ENCODE measurements at places on chromosomes 7 and 10. TPM values are rescaled to one million over a fixed set of nuclear protein-coding genes. Genes with fewer than 3 reads are reported as not detected.

The NOS3 gene
- 3.9 TPM for total RNA-seq

The CACNB2 gene
- total RNA-seq: 76.7 TPM

The TMEM270 gene
- not detected for total RNA-seq

The HOXA6 gene
- 4.3 TPM for total RNA-seq

DNA sequence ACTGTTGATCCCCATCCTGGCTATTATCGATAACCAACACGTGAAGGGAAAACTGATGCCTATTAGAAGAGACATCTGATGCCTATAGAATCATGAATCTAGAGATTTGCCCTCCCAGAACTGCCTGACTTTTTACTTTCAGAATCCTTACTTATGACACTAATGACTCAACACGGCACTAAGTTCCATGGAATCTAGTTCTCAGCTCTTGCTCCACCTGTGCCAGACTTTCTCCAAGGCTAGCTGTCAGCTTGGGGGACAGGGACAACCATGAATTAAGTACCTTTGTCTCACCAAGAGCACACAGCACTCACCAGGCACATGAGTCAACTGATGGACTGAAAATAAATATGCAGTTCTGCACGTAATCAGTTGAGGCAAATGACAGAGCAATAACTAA is 184.2 kb downstream of the FRMD4A start:
- no peaks in the 10 kb centered on the region for H3K36me3 ChIP-seq
- no peak for DNase-seq
- H3K27ac ChIP-seq: no peak overlapping the region
- H3K4me3 ChIP-seq: no peak overlapping the region

GRCh38 chr7:109126404-109127050 is 556.9 kb downstream of the DNAJB9 start:
- H3K36me3 ChIP-seq: no peaks in the 10 kb centered on the region
- no peak for DNase-seq
- H3K27me3 ChIP-seq: no peaks in the 10 kb centered on the region
- no peak overlapping the region for H3K27ac ChIP-seq

- peak within 1 kb of the TSS; percentile 50 for H3K4me3 ChIP-seq
- H3K27ac ChIP-seq: no peak within 1 kb of the TSS
Observed at GRCh38 chr7:100895701-100895955, at the start of gene ACHE. TSS of gene ACHE (minus strand) at chr7:100895888. CDS start at chr7:100894232, 1,656 bp downstream.

GRCh38 chr10:47145290-47145934 is 154.6 kb upstream of the GDF10 start:
- H3K4me3 ChIP-seq: no peak overlapping the region
- DNase-seq: no peak
- no peaks in the 10 kb centered on the region for H3K36me3 ChIP-seq

- no peaks in the 10 kb centered on the region for H3K36me3 ChIP-seq
- H3K4me1 ChIP-seq: peaks cover 44% of the 10 kb centered on the region
- no peaks in the 10 kb centered on the region for H3K27me3 ChIP-seq
- no peak for DNase-seq
Observed at GRCh38 chr10:33291053-33291592, 43.3 kb downstream of the NRP1 start.

GRCh38 chr7:139909379-139910050 is 80.5 kb downstream of the TBXAS1 start:
- H3K27me3 ChIP-seq: no peaks in the 10 kb centered on the region
- no peaks in the 10 kb centered on the region for H3K36me3 ChIP-seq
- no peaks in the 10 kb centered on the region for H3K4me1 ChIP-seq
- no peak overlapping the region for H3K4me3 ChIP-seq

DNA sequence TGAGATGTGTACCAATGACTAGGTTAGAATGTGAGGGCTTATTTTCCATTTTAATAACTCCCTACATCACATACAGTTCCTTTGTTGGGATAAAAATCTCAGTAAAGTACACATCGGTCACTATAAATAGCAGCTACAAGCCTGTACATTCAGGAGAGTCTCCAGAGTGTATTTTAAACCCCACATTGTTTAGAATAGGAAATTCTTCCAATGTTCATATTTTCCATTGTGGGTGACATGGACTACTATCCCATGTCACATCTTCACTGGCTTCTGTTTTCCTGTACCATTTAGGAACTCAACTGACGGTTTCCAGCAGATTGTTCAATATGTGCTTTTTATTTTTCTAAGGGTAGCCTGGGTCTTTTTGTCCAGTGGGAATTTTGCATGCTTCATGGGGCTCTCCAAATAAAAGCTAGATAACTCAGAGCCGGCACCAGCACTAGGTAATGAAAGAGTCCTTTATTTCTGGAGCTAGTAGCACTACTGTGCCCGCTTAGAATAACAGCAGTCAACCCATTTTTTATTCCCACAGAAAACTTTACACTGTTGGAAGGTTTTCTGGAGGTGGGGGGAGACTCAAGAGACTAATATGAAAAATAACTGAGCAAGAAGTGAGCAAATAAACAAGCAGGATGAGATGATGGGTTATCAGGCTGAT is 100.5 kb downstream of the CALD1 start:
- no peak overlapping the region for H3K4me3 ChIP-seq
- H3K27me3 ChIP-seq: no peaks in the 10 kb centered on the region
- H3K36me3 ChIP-seq: no peaks in the 10 kb centered on the region
- DNase-seq: no peak
- peaks cover 59% of the 10 kb centered on the region for H3K4me1 ChIP-seq

DNA sequence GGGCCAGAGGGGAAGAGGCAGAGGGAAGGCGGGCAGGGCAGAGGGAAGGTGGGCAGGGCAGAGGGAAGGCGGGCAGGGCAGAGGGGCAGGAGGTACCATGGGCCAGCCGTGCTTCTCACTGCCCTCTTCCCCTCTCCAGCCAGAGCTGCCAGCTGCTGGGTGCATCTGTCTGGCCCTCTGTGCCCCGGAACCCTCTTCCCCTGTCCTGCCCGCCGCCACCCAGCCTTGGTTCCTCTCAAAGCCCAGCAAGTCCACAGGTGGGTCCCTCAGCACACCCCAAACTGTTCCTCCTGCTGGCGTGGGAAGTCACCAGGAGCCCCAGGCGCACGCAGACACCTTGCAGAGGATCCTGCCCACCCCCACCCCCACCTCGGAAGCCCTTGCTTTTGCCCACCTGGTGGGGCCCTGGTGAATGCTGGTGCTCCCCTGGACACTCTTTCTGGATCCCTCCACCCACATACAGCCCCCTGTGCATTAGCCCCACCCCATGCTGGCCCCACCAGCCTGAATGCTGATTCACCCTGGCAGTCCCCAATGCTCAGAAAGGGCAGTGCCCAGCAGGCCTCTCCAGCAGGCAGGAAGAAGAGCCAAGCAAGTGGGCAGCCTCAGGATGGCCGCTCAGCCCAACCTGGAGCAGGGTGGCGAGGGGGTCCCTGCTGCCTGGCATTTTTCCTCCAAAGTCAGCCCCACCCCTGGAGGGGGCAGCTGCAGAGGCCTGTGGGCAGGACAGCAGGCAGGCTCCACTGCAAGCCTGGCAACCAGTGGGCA is 1.9 kb upstream of the PWWP2B start:
- H3K27me3 ChIP-seq: no peaks in the 10 kb centered on the region
- H3K36me3 ChIP-seq: no peaks in the 10 kb centered on the region
- H3K4me3 ChIP-seq: peak overlapping the region; percentile 83
- peak overlapping the region; percentile 99 for H3K27ac ChIP-seq
- H3K4me1 ChIP-seq: peaks cover 36% of the 10 kb centered on the region
- DNase-seq: peak; percentile 75

Measured in sigmoid colon (tissue), 7 donors.